RCC 7860 (cell line): ENCODE measurements at places on chromosomes 3 and 15.

DNA sequence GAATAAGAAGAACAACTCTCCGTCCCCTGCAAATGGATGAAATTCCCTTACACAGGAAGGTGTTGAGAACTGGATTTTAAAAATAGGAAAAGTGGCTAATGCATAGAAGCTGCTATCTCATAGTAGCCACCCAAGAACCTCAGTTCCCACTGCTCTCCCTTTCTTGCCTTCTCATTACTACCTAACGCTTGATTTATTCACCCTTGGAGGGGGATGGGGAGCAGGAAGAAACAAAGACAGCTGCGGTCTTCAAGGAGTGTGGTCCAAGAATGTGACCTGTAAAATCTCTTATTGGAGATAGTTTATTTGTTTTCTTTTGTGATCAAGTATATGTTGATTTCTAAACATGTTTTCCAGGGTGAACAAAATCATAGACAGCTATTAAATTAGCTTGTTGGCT is 274.1 kb upstream of the CTNNB1 start:
- no peak for DNase-seq

GRCh38 chr3:138070006-138070405 is 45.4 kb downstream of the DZIP1L start:
- DNase-seq = no peak

GRCh38 chr15:79373728-79374127 is 58.4 kb upstream of the MINAR1 start:
- no peak for DNase-seq

GRCh38 chr3:192169332-192169915 is 557.9 kb downstream of the FGF12 start:
- peak; percentile 39 for DNase-seq

GRCh38 chr3:30481241-30481640 is 125.2 kb upstream of the TGFBR2 start:
- no peak for DNase-seq

GRCh38 chr3:190696777-190697501 is 165.6 kb downstream of the GMNC start:
- DNase-seq = no peak

GRCh38 chr3:104126463-104126862 is 1240.2 kb upstream of the ALCAM start:
- DNase-seq = no peak
